NB4 (cell line): ENCODE measurements at places on chromosomes 12 and 14.

DNA sequence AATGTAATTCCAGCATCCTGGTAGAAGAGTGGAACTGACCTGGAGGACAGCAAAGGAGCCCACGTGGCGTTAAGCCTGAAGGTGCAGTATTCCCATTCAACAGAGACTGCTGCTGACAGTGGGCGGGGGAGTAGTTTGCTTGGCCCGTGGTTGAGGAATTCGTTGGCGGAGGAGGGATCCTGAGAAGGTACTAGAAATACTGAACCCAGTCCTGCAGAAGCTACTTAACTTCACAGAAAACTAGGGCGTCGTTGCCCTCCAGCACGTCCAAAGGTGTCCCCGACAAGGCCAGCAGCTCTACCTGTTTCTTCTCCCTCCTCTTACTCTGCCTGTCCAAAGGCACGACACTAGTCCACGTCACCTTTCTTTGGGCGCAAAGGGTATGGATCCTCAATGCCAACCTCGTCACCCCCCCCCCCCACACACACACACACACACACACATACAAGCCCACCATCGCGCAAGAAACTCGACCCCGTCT, 303 bp downstream of the PUS7L start:
- DNase-seq: peak; percentile 52

DNA sequence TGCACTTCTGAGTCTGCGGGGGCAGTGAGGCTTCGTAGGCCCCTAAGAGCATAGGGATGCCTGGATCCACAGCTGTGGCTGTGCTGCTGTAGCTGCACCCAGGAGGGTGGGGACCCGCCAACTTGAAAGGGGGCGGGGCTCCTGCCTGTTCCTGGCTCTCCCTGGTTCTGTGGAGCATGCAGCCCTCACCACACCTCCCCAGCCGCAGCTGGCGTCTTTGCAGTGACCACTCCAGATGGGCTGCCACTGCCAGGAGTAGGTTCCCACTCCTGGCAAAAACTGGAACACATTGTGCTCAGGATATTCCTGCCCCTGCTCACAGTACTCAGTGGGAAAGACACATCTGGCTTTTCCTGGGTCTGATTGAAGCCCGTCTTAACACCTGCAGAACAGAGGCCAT, 35.8 kb downstream of the TIMELESS start:
- DNase-seq: no peak

DNA sequence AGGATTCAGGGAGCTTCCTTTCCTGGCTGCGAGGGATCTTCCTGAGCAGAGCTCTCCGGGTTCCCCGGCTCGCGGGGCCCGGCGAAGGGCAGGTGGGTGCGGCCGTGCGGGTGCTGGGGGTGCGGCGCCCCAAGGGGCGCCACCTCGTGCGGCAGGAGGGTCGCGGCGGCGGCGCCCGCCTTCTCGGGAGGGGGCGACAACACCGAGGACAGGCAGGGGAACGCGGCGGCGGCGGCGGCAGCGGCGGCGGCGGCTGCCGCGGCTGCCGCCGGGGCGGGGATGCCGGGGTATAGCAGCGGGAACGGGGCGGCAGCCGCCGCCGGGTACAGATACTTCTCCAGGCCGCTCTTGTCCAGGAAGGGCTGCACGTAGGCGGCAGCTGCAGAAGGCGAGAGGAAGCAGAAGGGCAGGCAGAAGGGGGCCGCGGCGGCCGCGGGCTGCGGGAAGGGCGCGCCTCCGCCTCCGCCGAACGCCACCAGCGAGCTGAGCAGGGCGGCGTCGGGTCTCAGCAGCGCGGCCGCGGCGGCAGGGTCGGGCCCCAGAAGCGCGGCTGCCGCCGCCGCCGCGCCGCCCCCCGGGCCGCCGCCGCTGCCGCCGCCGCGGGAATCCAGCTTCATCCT, 2.7 kb downstream of the BHLHE41 start:
- peak; percentile 92 for DNase-seq

- no peak for DNase-seq
Measured at GRCh38 chr12:126346087-126346486, 1280.9 kb downstream of the AACS start.

- DNase-seq: peak; percentile 63
Measured at GRCh38 chr14:105931808-105932483, 405.6 kb downstream of the TMEM121 start.
